Activated T-cell treated with anti-CD3 and anti-CD28 coated beads, Interleukin-2, amount 50 U/mL, for 72 hours (primary cell): ENCODE measurements at places on chromosomes 12 and 14. TPM values are rescaled to one million over a fixed set of nuclear protein-coding genes. Genes with fewer than 3 reads are reported as not detected.

DNA sequence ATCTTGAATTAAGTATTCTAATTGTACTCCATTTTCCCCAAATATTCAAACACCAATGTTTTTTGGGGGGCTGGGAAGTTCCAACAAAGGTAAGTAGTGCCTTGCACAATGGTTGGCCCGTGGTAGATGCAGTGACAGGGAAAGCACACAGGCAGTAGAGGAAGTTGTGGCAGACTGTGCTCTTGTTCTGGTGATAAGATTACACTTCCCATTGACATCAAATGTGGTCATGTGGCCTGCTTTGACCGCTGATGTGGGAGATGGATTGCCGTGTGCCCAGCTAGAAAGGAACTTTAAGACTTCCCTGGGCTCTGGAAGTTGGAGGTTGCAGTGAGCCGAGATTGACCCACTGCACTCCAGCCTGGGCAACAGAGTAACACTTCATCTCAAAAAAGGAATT is 223.8 kb downstream of the VRK1 start:
- no peak for DNase-seq

- no peak for DNase-seq
These were observed 7.2 kb downstream of the ALDH2 start for GRCh38 chr12:111773801-111774551.

- no peak for DNase-seq
These were observed 75.2 kb downstream of the NTS start for GRCh38 chr12:85949253-85949652.

The SERPINA9 gene
- not detected for total RNA-seq

DNA sequence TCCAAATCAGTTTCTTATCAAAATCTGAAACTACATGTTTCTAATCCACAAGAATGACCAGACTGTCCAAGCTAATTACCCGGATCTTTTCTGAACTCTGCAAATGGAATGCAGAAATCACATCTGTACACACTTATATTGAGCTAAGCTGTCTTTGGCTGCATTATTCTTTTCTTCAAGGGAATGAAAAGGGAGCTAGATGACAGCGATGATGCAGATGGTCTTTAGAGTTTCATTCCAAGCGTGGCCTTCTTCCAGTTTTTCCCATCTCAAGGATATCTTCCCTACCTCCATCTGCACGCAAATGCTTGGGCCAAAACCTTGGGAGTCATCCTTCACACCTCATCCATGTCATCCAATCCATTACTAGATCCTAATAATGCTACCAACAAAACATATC is 12.6 kb downstream of the KCNH5 start:
- no peak for DNase-seq

The KRT74 gene
- total RNA-seq, result not detected

DNA sequence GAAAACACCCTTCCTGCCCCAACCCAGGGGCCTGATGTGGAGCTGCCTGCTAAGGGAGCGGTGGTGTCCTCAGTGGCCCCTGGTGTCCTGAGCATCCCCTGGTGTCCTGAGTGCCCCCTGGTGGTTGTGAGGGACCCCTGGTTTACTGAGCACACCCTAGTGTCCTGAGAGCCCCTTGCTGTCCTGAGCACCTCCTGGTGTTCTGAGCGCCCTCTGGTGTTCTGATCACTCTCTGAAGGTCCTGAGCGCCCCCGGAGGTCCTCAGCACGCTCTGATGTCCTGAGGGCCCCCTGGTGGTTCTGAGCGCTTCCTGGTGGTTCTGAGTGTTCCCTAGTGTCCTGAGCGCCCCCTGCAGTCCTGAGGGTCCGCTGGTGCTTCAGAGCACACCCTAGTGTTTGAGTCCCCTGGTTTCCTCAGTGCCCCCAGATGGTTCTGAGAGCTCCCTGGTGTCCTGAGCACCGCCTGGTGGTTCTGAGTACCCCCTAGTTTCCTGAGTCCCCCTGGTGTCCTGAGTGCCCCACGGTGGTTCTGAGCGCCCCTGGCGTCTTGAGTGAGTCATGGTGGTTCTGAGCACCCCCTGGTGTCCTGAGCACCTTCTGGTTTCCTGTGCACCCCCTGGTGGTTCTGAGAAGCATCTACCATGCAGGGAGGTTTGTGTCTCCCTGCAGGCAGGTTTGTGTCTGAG is 1004.2 kb downstream of the TMEM121 start:
- DNase-seq, result peak; percentile 35

- DNase-seq, result no peak
These were observed 19.7 kb upstream of the LRTM2 start for GRCh38 chr12:1800401-1801302.

DNA sequence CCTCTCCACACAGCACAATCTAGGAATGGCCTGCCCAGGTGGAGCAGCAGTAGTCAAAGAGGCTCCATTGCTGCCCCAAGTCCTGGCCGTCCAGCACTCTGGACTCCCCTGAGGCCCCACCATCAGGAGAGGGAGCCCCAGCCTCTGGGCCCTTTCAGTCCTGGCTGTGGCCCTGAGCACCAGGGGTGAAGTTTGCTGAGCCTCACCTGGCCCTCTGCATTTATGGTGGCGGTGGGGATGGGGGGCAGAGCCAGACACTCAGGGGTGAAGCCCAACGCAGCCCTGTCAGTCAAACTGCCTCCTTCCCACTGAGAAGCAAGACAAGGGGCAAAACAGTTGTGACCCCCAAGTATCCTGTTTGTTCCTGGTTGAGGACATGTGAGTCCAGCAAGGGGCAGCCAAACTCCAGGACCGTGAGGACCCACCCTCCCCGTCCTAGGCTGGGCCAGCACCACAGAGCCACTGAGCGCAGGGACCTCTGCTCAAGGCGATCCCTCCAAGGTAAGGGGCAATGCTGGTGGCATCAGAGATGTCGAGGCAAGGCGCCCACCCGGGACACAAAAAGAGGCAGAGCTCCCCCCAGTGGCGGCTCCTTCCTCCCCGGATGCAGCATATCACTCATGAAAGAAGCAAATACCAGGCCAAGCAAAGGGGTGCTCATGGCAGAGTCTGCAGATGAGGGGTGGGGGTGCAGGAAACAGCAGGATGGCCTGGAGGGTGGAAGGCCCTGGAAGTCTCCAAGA is 4.8 kb upstream of the AMN start:
- peak; percentile 67 for DNase-seq

DNA sequence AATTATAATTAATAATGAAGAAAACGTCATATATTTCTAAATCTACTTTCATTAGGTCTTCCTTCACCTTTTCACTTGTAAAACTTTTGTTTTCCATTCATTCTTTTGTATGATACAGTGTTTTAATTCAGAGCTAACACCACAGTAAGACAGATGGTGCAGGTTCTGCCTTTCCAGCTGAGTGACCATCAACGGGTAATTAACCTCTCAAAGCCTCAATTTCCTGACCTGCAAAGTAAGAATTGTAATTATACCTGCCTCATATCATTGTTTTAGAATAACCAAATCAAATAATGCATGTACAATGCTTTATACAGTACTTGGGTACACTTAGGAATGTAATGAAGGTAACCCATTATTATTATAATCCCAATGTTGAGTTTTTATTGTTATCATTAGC is 157.6 kb downstream of the FOXA1 start:
- DNase-seq, result no peak

DNA sequence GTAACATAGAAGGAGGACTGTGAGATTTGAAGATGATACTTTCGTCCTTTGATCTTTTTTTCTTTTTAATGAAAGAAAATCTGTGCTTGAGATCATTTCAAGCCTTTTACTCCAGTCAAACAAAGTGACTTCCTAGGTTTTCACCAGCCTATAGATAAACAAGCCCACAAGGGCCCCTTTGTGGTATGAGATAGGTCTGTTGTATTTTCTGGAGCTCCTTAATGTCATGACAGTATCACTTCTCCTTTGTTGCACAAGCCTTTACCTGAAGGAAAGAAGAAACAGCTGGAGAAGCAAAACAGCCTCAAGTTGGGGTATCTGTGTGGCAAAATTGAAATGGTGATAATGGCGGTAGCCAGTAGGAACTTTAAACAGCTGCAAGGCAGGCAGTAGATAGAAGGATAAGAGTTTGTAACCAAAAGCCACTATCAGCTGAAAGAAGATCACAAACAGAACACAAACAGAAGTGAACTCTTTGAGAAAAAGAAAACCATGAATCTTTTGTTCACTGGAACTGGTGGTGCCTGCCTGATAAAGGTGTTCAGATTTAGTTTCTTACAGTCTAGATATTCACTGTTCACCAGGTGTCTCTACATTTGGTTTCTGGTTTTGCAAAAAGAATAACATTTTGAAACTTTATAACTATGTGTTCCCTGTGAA is 96.8 kb downstream of the LGR5 start:
- no peak for DNase-seq

DNA sequence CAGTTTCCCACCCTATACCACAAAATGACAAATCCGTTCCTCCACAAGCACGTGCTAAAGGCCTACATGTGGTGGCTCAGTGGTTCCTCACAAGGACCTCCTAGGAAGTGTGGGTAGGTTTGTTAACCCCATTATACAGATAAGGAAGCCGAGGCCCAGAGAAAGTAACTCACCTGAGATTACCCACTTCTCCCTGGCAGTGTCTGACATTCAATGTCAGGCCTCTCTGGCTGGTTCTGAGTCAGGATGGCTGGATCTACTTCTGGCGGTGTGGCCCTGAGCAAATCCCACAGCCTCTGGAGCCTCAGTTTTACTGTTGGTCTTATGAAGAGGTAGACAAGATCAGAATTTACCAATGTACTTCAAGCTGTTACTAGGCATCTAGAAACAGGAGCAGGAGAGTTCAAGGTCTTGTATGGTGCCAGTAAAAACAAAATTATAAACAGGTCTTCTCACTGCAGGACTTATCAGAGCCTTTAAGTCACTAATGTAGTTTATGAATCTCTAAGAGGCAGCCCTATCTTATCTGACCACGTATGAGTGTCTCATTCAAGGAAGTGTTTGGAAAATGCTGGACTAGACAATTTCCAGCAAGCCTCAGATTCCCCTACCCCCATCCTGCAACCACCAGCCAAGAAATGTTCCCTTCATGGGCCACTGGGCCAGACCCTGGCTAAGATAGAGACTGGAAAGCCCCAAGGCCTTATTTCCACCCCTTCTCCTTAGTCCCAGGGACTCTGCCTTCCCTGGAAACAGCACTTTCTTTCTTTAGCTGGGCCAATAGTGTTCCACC is 4.2 kb downstream of the HSPB8 start:
- no peak for DNase-seq

DNA sequence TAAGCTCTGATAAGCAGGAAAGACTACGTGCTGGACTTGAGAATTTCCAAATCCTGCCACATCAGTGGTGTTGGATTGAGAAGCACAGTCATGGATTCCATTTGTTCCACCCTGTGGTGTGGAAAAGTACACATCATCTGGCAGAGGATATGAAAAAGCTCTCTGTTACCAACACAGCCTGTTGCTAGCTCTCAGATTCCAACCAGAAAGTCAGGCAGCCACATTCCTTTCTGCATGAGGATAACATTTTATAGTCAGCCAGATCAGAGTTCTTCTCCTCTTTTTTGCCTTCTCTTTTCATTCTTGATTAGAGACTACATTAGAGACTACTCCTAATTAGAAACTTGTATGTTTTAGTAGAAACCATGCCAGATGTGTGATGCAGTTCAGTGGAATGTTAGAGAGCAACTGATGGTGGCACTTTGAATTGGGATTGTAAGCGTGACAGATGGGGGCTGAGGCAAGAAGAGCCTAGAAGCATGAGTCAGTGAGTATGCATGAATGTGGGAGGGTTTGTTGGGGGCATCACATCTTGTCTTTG is 61.2 kb upstream of the STXBP6 start:
- DNase-seq, result no peak

DNA sequence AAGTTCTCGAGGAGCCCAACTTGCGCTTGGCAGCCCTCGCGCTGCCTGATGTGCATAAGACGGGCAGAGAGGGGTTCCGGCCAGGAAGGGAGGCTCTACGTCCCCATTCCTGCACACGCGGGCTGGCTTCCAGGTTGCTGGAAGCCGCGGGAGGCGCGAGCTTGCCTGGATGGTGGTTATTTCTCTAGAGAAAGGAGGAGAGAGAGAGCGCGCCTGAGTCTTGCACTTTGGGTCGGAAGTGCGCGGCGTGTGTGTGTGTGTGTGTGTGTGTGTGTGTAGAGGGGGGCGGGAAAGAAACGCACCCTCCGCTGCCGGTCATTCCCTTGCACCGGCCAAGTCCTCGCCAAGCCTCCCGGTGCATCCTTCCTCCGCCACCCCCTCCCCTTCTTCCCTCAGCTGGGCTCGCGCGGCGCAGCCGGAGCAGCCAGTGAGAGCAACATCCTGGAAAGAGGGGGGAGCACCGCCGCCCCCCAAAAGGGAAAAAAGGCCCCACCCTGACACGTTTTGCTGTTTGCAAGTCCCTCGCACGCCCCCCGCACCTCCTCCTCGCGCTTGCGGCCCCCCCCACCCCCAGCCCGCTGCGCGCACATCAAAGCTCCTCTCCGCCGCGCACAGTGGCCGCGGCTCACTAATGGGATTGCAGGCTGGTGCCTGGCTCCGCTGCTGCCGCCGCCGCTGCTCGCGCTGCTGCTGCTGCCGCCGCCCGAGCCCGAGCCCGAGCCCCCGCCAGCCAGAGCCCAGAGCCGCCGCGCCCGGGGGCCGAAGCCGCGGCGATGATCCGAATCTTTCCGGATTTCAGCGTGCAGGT is 4.4 kb upstream of the NPAS3 start:
- DNase-seq, result no peak

The RAD9B gene
- 4.4 TPM for total RNA-seq

DNA sequence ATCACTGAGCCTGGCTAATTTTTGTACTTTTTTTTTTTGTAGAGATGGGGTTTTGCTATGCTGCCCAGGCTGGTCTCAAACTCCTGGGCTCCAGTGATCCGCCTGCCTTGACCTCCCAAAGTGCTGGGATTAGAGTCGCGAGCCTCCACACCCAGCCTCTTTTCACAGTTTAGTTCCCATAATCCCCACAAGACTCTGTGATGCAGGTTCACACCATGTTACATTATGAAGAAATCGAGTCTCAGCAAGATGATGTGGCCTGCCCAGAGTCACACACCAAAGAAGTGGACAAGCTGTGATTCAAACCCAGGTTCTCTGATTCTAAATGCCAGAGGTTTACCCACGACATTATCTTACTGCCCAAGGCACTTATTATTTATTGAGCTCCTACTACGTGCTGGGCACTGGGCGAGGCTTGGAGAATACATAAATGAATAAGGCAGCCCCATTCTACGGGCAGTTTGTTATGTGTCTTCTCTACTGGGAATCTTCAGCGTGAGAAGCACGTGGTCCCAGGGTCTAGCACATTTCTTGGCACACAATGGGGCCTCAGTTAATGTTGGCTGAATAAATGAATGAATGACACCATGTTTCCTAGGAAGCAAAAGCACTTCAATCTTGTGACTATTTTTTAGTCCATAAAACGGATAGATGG is 23.5 kb upstream of the OASL start:
- no peak for DNase-seq

The DBX2 gene
- not detected for total RNA-seq

- no peak for DNase-seq
These were observed 1766.9 kb upstream of the SEL1L start for GRCh38 chr14:83300476-83301064.
